Motor neuron (in vitro differentiated cells): ENCODE measurements at places on chromosomes 7 and 10. TPM values are rescaled to one million over a fixed set of nuclear protein-coding genes. Genes with fewer than 3 reads are reported as not detected.
A peak's percentile ranks its signal among the peaks of the same experiment; 100 is the strongest.

- no peak for ATAC-seq
Observed at GRCh38 chr7:29447828-29448227, 115.8 kb upstream of the PRR15 start.

- ATAC-seq: no peak
Observed at GRCh38 chr7:3037259-3037658, 6.4 kb downstream of the CARD11 start.

DNA sequence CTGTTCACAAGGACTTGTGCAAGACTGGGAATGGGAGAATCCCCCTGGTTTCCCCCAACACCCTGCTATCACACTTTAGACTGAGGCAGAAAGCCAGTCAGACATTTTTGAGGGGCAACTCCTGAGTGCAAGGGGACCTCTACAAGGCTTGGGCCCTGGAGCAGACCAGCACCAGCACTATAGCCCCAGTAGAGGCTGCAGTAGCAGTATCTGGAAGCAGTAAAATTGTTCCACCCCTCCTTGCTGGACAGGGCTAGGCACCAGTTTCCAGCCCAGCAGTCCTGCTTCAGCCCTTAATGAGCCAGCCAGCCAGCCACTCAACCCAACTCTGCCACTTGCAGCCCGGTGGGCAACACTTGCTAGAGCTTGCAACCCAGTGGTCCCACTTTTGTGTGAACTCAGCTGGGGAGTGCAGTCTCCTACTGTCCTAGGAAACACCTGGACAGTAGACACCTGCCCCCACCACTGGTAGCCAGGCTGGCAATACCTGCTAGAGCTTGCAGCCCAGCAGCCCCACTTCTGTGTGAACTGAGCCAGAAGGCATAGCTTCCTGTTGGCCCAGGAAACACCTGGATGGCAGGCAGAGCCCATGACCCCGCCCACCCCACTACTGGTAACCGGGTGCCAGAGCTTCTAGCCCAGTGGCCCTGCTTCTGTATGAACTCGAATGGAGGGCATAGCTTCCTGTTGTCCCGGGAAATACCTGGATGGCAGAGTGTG, 65.0 kb downstream of the FBXL13 start:
- ATAC-seq: no peak

GRCh38 chr7:48904975-48905374, 19.4 kb upstream of the CDC14C start:
- ATAC-seq: no peak

GRCh38 chr7:122543891-122544290, 155.0 kb downstream of the RNF133 start:
- no peak for ATAC-seq

DNA sequence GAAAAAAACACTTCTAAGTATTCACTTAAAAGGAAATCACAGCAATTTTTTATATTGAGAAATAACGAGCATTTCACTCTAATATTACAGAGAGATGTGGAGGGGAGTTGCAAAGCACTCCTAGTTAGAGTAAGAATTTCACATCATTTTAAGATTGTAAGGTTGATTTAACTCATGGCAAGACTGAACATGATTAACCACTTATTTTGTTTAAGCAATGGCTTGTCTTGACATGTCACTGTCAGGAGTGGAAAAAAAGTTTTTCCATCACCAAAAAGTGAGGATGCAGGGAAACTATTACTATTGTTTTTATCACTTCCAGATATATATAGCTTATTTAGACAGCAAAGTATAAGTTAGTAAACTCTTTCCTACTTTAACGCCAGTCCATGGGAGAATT, 27.1 kb downstream of the CD36 start:
- ATAC-seq: no peak

GRCh38 chr10:94407668-94408067, 5.3 kb downstream of the TBC1D12 start:
- no peak for ATAC-seq

DNA sequence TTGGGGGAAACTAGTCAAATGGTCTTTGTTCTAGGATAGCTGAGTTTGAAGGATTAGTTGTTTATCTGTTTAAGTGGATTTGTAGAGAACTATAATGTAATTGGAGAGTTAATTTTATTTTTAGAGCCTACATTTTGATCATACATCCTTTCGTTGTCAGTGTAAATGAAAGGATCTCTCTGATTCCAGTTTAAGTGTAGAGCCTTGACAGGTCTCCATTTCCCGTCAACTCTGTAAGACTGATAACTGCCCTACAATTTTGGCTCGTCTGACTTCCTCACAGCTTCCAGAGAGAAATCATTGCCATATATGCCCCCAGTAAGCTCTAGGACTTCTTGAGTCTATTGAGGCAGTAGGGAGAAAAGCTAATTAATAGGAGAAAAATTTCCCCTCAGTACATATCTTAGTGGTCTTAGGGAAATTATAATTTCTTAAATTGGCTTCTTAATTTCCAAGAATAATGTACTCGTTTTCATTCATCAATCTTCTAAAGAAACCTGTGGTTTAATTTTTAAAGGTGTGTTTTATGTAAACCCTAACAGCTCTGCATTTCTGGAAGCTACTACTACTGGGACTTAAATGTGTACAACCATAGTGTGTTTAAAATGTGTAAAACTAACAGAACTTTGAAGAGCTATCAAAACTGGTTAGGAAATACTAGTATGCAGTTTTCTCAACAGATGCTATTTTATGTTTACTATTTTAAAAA, 3.8 kb downstream of the KMT2E start:
- no peak for ATAC-seq

- no peak for ATAC-seq
Observed at GRCh38 chr7:121437470-121437869, 41.4 kb upstream of the FAM3C start.

DNA sequence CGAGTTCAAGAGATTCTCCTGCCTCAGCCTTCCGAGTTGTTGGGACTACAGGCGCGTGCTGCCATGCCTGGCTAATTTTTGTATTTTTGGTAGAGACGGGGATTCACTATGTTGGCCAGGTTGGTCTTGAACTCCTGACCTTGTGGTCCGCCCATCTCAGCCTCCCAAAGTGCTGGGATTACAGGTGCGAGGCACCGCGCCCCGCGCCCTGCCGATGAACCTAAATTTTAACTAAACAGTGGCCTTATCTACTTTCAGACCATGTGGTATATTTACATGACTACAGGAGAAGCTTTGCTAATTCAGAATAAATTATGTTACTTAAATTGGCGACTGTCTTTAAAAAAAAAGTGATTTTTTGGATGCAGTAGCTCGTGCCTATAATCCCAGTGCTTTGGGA, 9.2 kb downstream of the SIRT1 start:
- ATAC-seq: no peak

- no peak for ATAC-seq
Observed at GRCh38 chr7:113446791-113447190, 328.4 kb upstream of the SMIM30 start.

DNA sequence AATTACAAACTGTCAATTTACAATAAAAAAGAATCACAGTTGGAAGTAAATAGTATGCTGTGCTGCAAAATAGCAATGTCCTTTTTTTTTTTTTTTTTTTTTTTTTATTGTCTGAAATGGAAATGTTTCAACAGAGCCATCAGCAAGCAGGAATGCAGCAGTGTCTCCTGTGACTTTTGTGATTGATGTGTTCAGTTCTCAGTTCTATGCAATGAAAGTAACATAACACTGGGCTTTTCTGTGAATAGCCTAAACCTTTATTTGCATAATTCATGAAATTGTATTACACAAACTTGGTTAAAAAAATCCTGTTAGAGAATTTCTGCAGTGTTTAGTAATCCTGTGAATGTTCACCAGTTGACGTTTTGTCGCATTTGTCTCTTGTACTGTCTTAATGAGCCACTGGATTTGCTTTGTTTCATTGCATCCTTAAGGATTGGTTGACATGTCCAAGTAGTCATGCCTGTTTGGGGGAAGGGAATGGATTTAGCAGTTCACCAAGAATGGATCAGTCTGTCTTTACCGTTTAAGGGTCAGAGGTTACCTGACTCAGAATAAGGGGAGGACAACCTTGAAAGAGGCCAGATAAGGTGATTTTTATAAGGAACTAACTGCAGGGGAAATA, 192.7 kb downstream of the MLLT10 start:
- ATAC-seq: peak; percentile 78

DNA sequence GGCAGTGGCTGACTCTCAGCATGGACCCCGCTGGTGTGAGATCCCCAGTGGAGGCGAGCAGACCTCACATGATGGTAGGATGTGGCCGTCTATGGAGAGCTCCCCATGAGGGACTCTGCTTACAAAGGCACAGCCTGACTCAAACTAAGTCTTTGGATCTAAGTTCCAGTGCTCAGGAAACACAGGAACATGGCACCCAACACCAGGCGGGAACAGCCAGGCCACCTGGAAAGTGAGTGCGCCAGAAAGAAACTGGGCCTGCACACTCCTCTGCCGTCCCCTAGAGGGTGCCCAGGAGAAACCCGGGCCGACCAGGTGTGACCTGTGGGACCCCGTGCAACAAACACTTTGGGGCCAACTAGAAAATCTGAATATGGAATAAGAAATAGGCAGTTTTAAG, 10.0 kb downstream of the PITRM1 start:
- ATAC-seq: no peak

- ATAC-seq: no peak
Observed at GRCh38 chr10:90064295-90064694, 362.9 kb downstream of the KIF20B start.

DNA sequence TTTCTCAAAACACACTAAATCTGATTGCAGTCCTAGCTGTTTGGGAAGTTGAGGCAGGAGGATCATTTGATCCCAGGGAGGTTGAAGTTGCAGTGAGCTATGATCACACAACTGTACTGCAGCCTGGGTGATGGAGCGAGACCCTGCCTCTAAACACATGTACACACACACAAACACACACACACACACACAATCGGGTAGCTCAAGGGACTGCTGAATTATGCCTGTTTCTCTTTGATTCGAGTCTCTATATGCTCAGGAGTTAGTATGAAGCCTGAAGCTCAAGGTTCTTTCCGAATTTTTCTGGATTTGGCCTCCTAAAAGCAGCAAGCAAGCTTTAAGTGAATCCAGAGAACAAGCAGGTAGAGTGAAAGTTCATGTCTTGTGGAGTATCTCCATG, 22.5 kb downstream of the PRTFDC1 start:
- no peak for ATAC-seq

DNA sequence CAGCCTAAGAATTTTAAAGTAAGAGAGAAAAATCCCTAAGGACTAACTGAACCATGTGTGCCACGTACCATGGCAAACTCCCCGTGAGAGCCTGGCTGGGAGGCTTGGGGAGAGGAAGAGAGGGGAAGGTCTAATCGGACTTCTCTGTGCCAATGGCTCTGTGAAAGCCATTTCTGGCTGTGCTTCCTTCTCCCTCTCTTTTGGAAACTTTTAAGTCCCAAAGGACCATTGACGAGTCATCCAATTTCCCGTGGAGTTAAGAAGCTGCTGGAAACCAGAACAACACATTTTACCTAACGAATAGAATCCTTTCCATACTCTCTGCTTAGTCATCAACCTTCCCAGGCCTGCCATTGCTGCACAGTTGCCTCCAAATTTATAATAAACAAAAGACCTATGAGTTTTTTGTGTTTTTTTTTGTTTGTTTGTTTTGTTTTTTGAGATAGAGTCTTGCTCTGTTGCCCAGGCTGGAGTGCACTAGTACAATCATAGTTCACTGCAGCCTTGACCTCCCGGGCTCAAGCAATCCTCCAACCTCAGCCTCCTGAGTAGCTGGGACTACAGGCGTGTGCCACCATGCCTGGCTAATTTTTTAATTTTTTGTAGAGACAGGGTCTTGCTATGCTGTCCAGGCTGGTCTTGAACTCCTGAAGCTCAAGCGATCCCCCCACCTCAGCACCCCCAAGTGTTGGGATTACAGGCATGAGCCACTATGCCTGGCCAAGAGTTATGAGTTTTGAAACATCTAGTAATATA, 13.2 kb downstream of the LAMB1 start:
- no peak for ATAC-seq

DNA sequence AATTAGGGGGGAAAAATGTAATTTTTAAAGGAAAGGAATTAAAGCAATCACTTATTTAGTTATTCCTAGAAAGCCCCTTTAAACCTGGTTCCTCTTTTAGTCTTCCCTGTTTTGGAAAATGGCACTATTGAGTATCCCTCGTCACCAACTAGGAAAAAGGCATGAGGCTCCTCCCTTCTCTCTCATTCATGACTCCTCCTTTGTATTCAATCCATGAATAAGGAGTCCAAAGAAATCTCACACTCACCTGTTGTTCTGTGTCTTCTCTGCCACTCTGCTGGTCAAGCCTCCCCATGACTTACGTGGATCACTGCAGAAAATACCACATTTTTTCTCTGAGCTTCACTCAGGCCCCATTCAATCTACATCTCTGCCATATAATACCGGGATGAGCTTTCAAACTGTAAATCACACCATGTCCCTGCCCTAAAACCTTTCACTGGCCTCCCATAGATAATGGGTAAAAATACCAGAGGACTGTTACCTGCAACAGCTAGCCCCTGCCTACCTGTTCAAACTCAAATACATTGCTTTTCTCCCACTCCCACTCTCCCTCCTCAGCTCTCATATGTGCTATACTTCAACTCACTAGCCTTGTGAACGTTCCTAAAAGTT, 5.5 kb upstream of the VWDE start:
- ATAC-seq: no peak

- ATAC-seq: peak; percentile 47
Observed at GRCh38 chr7:2157473-2158279, 75.1 kb downstream of the MAD1L1 start.

- ATAC-seq: no peak
Observed at GRCh38 chr10:46250481-46250880, 36.3 kb upstream of the ANTXRL start.

- ATAC-seq: no peak
Observed at GRCh38 chr7:150307904-150308303, 15.3 kb upstream of the LRRC61 start.

GRCh38 chr7:43771573-43771972, 13.1 kb downstream of the BLVRA start:
- no peak for ATAC-seq

- ATAC-seq: no peak
Observed at GRCh38 chr7:24660546-24660945, 87.3 kb downstream of the PALS2 start.

- no peak for ATAC-seq
Observed at GRCh38 chr7:78479348-78479747, 680.8 kb downstream of the PHTF2 start.

Gene CSGALNACT2
- total RNA-seq: 6.4 and 6.6 TPM in 2 replicates

Gene RHOBTB1
- total RNA-seq: 9.7 TPM in 2 replicates

Gene HGF
- total RNA-seq: 0.25 TPM in 1 of 2 replicates, not detected in the other

Gene PLA2G12B
- total RNA-seq: 0.24 TPM in 1 of 2 replicates, not detected in the other

Gene CDC14C
- 0.09 TPM in 1 of 2 replicates, not detected in the other for total RNA-seq
